ENCODE measurements at places on chromosomes 5 and 9. TPM values are rescaled to one million over a fixed set of nuclear protein-coding genes. Genes with fewer than 3 reads are reported as not detected.

Gene ELOVL7
- total RNA-seq = 10.5 TPM

Gene IER5L
- total RNA-seq = 28.3 TPM

DNA sequence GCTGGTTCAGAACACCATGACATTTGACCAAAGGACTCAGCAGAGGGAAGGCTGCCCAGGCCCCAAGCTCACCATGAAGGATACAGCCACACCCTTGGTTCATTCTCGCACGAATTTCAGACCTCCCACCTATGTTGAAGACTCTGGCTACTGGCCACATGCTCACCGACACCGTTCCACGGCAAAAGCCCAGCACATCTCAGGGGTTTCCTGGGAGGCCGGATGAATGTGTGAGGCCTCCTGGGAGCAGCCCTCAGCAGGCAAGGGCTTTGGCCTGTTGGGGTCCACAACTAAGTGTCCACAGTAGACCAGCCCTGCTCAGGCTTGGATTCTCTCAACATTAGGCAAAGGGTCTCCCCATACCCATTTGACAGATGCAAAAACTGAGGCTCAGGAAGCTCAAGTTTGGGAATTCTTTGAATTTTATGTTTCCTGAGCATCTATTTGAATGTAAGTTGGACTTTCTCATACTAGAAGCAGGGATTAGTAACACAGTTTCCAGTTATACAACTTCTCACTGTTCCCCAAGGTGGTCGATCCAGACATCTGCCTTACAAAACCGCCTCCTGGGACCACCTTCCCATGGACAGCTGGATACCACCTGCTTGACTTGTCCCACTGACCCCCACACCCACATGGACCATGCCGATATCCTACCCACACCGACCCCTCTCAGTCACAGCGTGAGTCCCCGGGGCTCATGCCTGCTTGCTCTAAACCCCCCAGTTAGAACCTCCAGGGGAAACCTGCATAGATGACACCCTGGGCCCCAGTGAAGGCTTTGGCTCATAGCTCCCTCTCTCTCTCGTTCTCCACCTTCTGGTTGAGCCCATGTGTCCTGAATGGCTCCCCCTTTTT, 27.9 kb downstream of the CCT5 start:
- no peaks in the 10 kb centered on the region for H3K36me3 ChIP-seq
- H3K4me3 ChIP-seq = no peak overlapping the region
- no peaks in the 10 kb centered on the region for H3K4me1 ChIP-seq
- DNase-seq = no peak
- H3K27me3 ChIP-seq = no peaks in the 10 kb centered on the region

- DNase-seq = no peak
- H3K4me3 ChIP-seq = no peak overlapping the region
- H3K27me3 ChIP-seq = no peaks in the 10 kb centered on the region
Observed at GRCh38 chr9:101119206-101119819, 90.8 kb downstream of the PLPPR1 start.

GRCh38 chr9:119765632-119766175, 396.5 kb upstream of the BRINP1 start:
- H3K4me3 ChIP-seq = no peak overlapping the region
- H3K27me3 ChIP-seq = no peaks in the 10 kb centered on the region
- H3K4me1 ChIP-seq = no peaks in the 10 kb centered on the region
- no peak overlapping the region for H3K27ac ChIP-seq
- no peak for DNase-seq

- no peaks in the 10 kb centered on the region for H3K27me3 ChIP-seq
- H3K27ac ChIP-seq = no peak overlapping the region
- no peaks in the 10 kb centered on the region for H3K36me3 ChIP-seq
- H3K4me1 ChIP-seq = peaks cover 2% of the 10 kb centered on the region
- H3K4me3 ChIP-seq = peak overlapping the region; percentile 62
Observed at GRCh38 chr9:75027187-75028107, 646 bp downstream of the CARNMT1 start.
